ENCODE measurements at places on chromosomes 2 and 18. TPM values are rescaled to one million over a fixed set of nuclear protein-coding genes. Genes with fewer than 3 reads are reported as not detected.
A peak's percentile ranks its signal among the peaks of the same experiment; 100 is the strongest.

Gene E2F6
- total RNA-seq: 4.3 TPM

Gene ABCB11
- 21.7 TPM for total RNA-seq

Gene MPV17
- total RNA-seq: 39.5 TPM

Gene FTCDNL1
- total RNA-seq: 2.1 TPM

GRCh38 chr2:212721026-212721451, 182.4 kb upstream of the ERBB4 start:
- DNase-seq: no peak

- DNase-seq: peak; percentile 58
Observed at GRCh38 chr2:47310801-47311560, 92.0 kb upstream of the MSH2 start.

- DNase-seq: no peak
Observed at GRCh38 chr2:4962419-4962818, 729.8 kb upstream of the SOX11 start.

DNA sequence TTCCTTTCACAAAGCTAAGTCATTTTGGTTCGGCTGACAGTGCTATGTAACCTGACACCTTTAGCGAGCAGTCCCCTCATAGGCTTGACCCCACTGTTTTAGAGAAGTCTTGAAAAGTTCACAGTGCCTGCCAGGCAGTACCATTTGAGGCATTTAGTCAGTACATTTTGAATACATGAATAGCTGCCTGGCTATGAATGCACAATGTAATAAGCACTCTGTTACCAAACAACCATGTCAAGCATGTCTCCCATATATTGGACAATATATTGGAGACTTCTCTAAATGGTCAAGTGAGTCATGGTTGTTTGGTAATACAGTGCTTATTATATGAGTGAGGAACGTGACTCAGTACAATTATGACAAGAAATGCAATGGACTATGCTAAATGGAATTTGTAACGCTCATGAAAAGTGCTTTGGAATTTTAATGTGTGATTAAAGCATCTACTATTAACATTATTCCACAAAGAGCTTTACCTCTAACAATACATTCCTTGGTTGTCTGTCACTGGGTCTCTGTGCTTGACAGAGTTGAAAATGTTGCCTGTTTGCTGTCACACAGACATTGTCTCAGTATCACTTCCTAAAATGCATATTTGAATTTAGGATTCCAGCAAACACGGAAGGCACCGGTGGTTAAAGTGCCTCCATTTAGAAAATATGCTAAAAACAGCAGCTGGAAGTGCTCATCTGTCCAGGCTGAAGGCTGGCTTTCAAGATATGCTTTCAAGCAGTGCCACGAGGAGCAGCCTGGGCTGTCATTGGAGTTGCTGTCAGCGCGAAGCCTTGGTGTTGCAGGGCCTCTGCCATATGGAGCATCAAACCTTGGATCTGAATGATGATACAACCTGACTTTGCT, 458.6 kb downstream of the FBXO15 start:
- no peak for DNase-seq

GRCh38 chr2:80529466-80530165, 225.1 kb upstream of the LRRTM1 start:
- DNase-seq: no peak

- no peak for DNase-seq
Observed at GRCh38 chr2:197920088-197920487, 115.7 kb downstream of the PLCL1 start.

DNA sequence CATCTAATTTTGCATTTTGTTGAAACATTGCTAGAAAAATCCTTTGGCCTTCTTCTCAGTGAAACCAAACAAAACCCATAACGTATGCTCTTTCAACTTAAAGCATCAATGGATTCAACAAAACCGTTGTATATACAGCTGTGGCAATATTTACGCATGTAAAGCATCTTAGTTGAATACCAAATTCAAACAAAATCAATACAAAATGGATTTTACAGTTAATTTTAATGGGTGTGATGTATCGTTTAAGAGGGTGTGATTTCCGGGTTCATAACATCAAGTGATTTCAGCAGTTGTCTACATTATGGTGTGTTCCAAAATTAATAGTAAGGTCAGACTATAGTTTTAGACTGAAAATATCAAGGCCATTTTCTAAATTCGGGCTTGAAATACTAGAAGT, 198.2 kb downstream of the TGIF1 start:
- DNase-seq: no peak

DNA sequence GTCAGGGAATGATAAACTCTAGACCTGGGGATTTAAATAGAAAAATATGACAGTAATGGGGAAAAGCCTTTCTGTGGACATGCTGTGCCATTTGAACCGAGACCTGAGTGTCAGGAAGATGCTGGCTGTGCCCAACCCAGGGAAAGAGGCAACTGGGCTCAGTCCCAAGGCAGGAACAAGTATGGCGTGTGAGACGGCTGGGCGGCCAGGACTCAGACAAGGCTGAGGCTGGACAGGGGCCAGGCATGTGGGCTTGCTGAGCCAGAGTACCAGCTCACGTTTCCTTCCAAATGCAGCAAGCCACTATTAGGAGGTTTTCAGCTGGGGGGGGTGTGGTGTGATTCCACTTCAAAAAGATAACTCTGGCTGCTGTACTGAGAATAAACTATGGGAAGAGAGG, 92.4 kb downstream of the INPP5D start:
- no peak for DNase-seq

DNA sequence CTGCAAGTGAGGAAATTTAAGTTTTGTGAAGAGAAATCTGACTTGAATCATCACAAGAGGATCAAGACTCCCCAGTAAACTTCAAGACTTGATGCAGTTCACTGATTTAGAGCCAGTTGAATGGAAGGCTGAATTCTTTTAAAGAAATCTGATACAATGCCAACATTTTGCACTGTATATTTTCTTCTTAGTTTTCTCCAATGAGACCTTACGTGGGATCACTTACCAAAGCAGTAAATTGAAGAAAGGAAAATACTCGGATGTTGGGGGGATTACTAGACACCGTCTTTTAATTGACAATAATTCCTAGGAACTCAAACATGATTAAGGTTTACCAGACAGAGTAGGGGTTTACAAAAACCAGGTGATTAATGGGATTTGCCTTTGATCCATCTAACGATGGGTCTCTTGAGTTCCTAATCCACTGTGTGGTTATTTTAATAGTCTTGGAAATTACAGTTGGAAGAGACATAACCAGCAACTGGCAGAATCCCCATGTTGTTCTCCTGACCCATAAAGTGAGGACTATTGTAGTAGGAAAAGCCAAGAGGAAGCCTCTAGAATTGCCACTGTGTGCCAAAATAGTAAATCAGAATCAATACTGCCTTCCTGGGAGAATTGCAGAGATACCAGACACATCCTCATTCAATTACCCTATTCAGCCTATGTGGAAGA, 354.5 kb downstream of the PID1 start:
- no peak for DNase-seq

DNA sequence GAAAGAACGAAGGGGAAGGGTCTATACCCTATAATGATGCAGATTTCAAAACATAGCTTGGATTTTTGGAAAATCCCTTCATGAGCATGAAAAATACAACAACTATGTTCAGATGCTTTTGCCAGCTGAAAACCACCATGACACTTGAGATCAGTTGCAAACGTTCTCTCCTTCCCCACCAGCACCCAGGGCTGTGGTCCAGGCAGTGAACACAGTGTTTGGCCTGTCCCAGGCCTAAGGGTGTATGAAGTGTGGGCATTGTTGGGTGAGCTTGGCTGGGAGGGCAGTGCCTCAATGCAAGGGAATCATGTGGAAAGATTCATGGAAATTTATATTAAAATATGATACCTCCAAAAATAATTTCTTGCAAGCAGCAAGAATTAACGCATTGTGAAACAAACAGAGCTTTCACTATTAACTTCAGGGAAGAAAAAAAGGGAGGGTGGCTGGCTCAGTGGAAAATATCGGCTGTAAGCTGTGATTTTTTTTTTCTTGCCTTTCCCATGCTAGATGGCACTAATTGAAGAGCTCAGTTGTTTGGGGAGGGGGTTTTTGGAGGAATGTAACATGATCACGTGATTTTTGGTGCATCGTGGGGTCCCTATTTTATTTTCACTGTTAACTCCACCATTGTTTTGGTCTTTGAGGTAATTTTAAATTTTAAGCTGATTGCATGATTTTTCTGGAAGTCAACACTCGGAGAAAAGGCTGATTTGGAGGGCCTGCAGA, 52.0 kb downstream of the CDC42EP3 start:
- DNase-seq: no peak

- no peak for DNase-seq
Observed at GRCh38 chr2:131034122-131035051, 58.9 kb downstream of the FAM168B start.

- DNase-seq: no peak
Observed at GRCh38 chr2:196804381-196804780, 4.8 kb downstream of the C2orf66 start.

DNA sequence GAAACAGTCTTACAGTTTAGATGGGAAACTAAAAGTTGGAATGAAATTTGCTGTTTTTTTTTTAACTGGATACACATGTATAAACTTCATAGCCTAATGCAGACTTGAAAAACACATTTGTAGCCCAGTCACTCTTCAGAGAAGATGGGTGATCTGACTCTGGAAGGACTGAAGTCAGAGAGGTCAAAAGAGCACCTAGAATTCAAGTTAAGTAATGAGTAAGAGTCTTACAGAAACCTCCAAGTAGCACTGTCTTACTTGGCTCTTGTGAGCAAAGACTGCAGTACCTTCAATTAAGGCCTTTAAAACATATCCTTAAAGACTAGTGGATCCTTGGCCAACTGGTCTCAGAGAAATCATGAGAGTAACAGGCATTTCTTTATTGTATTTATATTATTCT, 41.9 kb downstream of the TRAPPC8 start:
- DNase-seq: no peak
